ENCODE measurements at places on chromosomes 7 and 10. TPM values are rescaled to one million over a fixed set of nuclear protein-coding genes. Genes with fewer than 3 reads are reported as not detected.

BICC1 gene
- total RNA-seq, result not detected

NPSR1 gene
- total RNA-seq, result not detected

DNA sequence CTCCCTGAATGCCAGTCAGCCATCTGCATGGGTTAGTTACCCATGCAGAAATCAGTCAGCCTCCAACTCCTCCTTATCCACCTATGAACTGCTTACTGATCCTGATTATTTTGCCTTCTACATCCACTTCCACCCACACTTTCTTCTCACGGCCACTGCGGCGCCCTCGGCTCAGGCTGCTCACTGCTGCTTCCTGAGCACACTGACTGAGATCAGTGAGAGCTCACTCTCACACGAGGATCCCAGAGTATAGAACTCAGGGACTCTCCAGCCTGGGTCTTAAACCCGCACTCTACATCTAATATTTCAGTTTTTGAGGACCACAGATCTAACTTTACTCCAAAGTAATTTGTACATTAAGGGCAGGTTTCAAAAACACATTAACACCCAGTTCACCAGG, 64.4 kb downstream of the GRB10 start:
- DNase-seq, result no peak

DNA sequence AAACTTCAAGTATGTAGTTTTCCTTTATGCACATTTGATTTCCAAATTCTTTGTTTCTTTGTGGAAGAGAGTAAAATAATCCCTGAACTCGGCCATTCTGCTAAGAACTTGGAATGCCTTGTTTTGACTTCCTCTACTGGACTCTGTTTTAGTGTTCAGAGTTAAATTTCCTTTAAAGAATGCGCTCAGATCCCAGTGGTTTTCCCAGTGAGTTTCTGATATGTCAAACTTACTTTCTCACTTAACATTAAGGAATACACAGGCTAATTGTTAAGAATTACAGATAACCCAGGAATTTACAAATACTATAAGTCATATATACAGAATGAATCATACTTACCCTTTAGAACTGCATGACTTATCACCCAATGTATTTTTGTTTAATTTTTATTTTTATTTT, 1067.6 kb upstream of the CELF2 start:
- DNase-seq, result no peak

NYAP1 gene
- total RNA-seq, result 0.10 TPM

GRCh38 chr7:91869661-91870060, 10.8 kb downstream of the MTERF1 start:
- no peak for DNase-seq

DNA sequence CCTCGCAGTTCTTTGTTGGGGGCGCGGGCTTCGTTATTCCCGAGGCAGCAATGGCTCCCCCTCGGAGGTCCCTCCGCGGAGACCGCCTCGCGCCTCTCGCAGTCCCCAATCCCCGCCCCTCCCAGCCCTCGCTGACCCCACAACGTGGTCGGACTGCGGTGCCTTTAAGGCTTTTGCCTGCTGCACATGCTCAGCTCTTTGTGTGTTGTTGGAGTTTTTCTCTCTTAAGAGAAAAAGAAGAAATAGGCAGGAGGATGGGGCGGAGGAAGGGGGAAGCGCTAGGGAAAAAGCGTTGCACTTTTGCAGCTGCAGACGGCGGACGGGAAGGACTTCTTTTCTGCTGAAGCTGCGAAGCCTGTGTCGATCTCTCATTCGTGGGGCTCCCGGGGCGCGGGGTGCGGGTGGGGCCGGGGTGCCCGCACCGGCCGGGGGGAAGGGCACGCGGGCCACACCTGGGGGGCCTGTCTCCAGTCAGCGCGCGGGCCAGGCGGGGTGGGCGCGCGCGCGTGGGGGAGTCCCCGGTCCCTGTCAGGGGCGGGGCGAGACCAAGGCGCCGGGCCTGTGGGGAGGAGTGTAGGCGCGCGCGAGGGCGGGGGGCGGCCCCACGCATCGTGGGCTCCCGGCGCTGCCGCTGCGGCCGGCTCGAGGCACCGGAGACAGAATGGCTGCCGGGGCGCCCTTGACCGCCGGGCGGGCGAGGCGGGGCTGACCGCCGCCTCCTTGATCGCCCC, 445 bp upstream of the ATRNL1 start:
- no peak for DNase-seq

DNA sequence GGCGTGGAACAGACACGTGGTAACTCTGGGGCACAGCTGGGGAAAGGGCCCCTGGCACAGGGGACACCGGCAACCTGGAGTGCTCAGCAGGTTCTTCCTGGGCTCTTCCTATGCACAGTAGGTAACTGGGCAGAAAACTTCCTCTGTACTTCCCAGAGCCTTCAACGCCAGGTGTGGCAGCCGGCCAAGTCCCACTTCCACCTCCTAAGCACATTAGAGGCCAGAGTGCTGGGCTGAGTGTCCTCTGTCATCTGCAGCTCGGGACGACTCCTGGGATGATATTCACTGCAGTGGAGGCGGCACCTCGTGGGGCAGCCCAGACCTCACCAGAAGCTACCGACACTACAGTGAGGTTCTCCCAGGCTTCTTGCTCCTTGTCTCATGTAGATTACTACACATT, 114.5 kb downstream of the LARP4B start:
- DNase-seq, result no peak
